MM.1S (cell line): ENCODE measurements at places on chromosomes 16 and 17.

- DNase-seq, result no peak
These were observed 150.3 kb downstream of the ENGASE start for GRCh38 chr17:79224903-79225302.

DNA sequence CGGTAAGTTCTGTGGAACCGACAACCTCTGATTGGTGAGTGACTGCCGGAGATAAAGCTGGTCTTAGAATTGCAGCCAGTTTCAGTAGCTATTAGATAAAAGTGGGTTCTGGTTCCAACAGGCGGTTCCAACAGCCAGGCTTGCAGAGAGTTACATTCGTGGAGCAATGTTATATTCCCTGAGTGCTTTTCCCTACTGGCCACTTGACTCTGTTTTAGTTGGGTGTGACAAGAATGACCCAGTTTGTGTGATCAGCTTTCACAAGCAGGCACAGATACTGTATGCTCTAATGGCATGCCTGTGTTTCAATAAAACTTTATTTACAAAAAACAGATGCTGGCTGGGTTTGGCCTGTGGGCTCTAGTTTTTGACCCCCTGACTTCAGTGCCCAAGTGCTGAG lies 196.6 kb downstream of the SNX29 start:
- no peak for DNase-seq

GRCh38 chr17:68511254-68511670 lies 968 bp upstream of the PRKAR1A start:
- DNase-seq, result no peak

DNA sequence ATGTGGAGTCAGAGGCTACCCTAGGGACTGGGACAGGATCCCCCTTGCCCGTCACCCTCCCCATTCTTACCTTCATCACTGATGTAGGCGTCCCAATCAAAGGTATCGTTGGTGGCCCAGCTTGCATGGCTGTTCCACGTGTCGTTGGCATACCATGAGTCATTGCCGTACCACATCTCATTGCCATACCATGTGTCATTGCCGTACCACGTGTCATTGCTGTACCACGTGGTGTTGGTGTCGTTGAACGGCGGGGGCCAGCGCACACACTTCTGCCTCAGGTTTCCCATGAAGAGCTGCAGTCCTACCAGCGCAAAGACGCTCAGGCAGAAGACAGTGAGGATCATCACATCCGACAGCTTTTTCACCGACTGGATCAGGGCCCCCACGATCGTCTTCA lies 4.8 kb downstream of the SCN4A start:
- no peak for DNase-seq

GRCh38 chr16:82133798-82134197 lies 36.2 kb downstream of the MPHOSPH6 start:
- no peak for DNase-seq
